ENCODE measurements at places on chromosomes 16 and 17.

DNA sequence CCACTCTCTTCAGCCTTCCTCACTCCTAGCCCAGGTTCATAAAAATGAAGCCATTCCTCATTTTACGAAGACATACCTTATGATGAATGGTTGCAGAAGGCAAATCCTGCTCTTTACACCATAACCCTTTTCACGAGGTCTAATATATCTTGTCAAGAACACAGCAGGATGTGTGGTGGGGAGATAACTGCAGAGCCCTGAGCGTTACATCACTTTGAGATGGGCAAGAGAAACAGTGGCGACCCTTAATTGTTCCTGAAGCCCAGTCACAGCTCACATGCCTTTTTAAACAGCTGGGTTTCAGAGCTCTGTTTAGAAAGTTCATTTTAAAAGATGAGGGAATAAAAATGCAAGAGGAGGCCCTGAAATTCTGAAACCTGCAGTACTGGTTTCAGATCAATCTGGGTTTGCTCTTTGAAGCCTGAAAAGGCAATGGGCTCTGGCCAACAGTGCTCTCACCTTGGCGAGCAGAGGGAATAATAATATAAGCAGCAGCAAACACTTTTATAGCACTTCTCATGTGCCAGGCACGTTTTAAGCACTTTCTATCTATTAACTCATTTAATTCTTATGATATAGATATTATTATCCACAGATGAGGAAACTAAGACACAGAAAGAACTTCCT lies 2.9 kb downstream of the FAM117A start:
- no peak for DNase-seq

DNA sequence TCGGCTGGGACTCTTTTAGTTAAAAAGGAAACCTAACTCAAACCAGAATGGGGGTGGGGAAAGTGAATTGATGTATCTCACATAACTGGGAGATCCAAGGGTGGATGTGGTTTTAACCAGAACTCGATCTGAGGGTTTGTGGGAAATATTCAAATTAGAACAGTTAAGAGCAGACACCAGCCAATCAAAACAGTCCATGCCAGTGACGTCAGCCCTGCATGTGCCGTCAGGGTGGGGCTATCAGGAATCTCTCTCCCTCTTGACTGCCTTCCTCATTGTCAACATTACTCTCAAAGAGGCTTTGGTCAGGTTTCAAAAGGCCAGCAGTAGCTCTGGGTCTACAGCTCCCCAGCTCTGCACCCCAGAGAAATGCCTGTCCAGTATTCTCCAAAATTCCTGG lies 94.2 kb upstream of the HSBP1 start:
- no peak for DNase-seq

DNA sequence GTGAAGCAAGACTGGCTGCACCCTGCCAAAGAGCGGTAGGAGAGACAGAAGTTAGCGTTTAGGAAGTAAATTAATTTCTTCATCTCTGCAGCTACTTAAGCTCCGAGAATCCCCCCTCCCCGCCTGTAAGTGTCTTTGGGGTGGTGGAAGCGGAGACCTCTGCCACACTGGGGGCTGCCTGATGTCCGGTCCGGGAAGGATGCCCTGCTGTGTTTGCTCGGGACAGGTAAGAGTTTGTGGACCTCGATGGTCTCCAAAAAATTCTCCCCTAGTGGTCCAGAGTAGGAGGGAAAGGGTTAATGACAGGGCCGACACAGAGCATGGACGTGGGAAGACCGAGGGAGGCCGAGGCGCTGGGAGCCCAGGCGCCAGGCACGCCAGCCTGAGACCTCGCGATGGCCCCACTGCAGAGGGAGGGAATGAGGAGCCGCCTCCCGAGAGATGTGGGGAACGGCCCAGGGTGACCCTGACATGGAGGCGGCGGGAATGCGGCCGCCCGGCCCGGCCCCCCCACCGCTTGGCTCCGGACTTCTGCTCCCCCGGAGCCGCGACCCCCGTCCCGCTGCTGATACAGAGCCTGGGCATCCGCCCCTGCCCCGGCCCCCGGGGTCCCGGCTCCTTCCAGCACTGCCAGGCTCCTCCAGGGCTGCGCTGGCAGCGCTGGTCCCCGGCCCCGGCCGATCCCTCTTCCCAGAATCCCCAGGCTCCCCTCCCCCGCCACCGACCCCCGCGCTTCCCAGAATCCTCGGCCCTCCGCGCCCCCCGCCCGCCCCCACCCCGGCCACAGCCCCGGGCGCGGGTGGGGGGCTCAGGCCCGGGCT lies 680 bp downstream of the ZNF629 start:
- no peak for DNase-seq

DNA sequence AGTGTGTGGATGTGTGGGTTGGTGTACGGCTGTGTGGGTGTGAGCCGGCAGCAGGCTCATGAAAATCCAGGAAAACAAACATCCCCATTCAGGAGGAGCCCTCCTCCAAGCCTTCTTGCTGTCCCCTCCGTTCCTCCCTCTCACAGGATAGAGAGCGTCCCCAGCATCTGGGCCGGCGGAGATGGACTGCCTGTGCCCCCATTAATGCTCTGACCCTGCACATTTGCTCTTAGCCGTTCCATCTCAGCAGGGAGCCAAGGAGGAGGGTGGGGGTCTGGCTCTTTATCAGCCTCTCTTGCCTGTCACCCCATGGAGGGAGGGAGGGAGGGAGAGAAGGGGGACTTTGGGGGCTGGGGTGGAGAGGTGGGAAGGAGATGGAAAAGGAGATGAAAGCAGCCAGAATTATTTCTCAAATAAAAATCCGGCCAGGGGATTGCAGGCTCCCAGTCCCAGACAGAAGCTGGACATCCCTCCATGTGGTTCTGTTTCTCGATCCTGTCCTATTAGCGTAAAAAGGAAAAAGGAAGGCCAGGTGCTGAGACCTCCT lies 240.0 kb upstream of the ZFHX3 start:
- DNase-seq = no peak

DNA sequence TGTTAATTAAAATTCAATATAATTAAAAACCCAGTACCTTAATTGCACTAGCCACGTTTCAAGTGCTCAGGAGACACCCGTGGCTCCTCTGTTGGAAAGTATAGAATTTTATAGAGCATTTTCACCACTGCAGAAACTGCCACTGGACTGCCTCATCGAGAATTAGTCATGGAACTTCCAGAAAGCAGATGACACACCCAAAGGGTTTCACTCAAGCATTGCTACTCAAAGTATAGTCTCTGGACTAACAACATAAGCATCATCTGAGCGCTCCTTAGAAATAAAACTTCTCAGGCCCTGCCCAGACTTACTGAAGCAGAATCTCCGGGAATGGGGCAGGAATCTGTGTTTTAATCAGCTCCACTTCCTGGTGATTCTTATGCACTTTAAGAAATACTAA lies 63.5 kb upstream of the GPR139 start:
- DNase-seq = no peak

- no peak for DNase-seq
Observed at GRCh38 chr16:12655537-12655936, 148.2 kb downstream of the CPPED1 start.

GRCh38 chr17:55813944-55814343 lies 63.1 kb downstream of the PCTP start:
- DNase-seq = no peak

GRCh38 chr17:78723957-78724356 lies 58.1 kb downstream of the CYTH1 start:
- DNase-seq = no peak

- DNase-seq = no peak
Observed at GRCh38 chr17:76337413-76337777, 16.3 kb downstream of the PRPSAP1 start.

DNA sequence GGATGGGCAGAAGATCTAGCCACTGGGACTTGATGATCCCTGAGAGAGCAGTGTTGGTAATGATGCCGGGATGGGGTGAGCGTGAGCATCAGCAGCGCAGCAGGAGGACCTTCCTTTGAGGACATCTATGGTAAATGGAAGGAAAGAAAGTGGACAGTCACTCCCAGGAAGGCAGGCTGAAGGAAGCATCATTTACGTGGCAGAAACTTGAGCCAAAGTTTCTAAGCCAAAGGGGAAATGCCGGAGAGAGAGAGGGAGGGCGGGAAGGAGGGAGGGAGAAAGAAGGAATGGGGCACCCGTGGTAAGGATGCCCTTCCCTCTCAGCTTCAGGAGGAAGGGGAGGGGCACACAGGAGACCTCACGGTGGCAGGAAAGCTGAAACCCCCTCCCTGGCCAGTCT lies 86.3 kb upstream of the CACNG5 start:
- DNase-seq = no peak

- DNase-seq = no peak
Observed at GRCh38 chr17:41004397-41004796, 4.5 kb downstream of the KRTAP3-1 start.

- no peak for DNase-seq
Observed at GRCh38 chr17:15085890-15086677, 179.0 kb downstream of the PMP22 start.

DNA sequence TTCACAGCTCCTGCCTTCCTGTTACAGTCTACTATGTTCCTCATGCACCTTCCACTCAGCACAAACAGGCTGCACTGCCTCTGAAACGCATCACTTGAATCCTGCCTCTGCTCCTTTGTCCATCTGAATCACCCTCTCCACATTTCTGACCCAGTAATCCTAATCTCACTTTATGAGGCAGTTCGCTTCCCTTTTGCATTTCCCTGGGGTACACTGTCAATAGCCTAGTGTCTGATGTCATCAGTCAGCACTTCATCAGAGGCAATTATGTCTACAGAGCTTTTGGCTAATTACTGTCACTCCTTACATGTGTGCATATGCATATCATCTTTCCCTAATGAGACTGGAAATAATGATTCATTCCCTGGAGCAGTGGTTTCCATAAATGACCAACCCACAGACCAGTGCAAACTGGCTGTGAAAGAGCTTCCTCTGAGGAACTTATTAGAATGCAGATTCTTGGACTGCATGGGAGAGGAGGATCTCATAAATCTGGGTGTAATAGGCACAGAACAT lies 23.6 kb downstream of the CA4 start:
- DNase-seq = no peak

- DNase-seq = no peak
Observed at GRCh38 chr17:30341703-30342249, 7.9 kb upstream of the TMIGD1 start.

- DNase-seq = no peak
Observed at GRCh38 chr17:55321427-55322060, 56.8 kb downstream of the HLF start.

GRCh38 chr16:29983420-29984136 lies 9.9 kb downstream of the TAOK2 start:
- no peak for DNase-seq

- DNase-seq = no peak
Observed at GRCh38 chr17:50259477-50260324, 14.6 kb upstream of the TMEM92 start.

DNA sequence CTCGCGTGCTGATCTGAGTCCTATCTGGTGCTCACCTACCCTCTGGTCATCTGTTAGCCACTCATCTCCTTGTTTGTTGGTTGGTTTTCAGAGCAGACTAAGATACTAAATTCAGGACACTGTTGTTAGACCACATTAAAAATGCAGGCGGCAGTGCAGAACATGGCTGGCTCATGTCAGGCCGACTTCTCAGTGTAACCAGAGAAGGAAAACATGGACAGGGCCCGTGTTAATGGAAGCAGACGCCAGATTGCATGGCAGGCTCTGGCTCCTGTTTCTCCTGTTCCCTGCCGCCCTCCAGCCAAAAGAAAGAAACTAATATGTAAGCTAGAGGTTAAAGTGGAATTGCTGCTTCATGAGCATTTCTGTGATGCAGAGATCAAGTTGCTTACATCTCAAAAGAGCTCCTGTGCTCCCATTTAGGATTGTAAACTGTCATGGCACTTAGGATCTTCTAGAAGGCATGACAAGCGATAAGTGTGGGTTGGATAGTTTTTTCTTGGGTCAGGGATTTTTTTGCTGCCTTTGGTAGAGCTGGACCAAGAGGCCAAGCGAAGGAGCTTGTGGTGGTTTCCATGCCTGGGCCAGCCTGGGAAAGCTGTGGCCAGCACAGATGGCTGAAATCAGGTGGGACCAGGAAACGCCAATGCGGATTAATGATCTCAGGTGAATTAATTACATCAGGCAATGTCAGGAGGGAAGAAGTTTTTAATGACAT lies 56.1 kb downstream of the YPEL2 start:
- no peak for DNase-seq

GRCh38 chr17:327296-327695 lies 25.3 kb downstream of the RPH3AL start:
- DNase-seq = no peak

DNA sequence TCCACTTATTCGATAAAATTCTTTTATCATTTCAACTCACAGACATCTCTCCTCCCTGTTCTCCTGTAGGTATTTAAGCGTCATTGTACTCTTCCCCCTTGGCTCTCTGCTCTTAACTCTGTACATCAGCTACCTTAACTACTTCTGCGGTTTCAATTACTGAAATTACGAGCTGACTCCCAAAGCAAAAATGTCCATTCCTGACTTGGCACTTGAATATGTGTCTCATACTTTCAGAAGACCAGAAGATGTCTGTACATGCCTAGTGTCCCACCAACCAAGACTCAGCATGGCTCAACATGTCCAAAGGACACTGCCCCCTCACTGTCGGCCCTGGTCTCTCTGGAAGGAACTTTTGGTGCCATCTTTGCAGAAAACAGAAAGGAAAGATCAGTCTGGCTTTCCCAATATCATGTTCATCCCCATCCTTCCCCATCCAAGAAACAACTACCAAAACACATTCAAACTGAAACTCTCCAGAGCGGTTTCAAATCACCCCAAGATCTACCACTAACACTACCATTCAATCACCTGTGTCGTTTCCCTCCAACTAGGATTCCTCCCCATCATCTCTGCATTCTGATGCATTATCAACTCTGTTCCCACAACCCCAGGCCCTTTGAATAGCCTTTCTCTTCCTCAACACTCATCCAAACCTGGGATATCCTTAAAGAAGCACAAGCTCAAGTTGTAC lies 74.9 kb downstream of the ZFHX3 start:
- DNase-seq = no peak

- DNase-seq = no peak
Observed at GRCh38 chr16:57106767-57107166, 14.4 kb downstream of the CPNE2 start.

DNA sequence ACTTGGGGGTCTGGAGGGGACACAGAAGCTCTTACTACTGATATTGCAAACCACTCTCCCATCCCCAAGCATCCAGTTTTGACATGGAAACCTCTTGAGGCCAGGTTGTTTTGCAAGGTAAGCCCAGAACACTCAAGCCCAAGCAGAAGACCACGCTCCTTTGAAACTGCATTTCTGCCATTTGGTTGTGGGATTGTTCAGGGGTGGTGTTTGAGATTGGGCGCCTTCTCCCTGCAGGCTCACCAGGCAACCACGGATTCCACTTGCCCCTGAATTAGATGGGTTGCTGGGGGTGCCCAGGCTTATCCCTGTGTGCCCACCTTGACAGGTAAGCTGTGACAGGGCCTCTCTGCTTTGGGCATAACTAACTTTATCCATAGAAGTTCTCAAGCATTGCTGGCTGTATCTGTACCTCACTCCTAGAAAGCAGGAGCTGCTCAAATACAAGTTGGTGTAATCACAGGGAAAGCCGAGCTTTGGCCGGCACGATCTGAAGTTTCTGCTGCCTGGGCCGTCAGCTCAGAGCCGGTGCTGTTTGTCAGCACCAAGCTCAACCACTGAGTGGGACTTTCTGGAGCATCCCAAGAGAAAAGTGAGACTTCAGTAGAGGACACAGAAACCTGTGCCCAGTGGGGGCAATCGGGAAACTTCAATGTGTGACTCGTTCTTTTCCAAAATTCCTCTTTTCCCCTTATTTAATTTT lies 93.6 kb downstream of the CYLD start:
- no peak for DNase-seq

Data from activated effector memory CD4-positive, alpha-beta T cell treated with Interleukin-2 at 50 U/mL for 16 hours (primary cell).